ENCODE measurements at places on chromosomes 13 and 19.
A peak's percentile ranks its signal among the peaks of the same experiment; 100 is the strongest.

GRCh38 chr13:106133025-106133424 lies 402.4 kb downstream of the EFNB2 start:
- no peak for DNase-seq

DNA sequence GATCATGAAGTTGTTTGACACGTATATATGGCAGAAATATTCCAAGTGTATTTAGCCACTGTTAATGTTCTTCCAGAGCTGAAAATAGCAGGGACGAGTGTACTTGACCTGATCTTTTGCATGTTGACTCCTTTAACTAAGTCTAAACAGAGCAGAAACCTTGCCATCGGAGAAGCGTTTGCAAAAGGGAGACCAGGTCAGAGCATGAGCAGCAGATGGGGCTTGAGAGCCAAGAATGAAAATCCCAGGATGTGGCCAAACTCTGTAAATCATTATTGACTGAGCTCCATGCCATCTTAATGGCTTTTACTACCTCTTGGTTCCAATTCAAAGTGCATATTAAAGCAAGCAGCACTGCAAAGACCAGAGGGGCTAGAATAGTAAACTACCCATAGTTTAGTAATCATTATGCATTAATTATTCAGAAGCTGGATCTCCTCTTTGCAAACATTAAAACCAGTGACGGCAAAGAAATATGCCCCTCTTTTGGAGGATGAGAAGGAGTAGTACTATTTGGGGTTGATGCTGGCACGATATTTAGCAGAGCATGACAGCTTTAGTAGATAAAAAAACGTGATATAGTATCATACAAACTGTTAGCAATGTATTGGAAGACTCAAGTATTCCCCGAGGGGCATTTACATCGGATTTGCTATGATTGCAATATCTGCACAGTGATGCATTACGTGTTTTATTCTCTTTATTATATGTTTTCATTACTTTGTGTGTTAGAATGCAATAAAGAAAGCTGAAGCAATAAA lies 55.7 kb downstream of the FAM216B start:
- DNase-seq = no peak

DNA sequence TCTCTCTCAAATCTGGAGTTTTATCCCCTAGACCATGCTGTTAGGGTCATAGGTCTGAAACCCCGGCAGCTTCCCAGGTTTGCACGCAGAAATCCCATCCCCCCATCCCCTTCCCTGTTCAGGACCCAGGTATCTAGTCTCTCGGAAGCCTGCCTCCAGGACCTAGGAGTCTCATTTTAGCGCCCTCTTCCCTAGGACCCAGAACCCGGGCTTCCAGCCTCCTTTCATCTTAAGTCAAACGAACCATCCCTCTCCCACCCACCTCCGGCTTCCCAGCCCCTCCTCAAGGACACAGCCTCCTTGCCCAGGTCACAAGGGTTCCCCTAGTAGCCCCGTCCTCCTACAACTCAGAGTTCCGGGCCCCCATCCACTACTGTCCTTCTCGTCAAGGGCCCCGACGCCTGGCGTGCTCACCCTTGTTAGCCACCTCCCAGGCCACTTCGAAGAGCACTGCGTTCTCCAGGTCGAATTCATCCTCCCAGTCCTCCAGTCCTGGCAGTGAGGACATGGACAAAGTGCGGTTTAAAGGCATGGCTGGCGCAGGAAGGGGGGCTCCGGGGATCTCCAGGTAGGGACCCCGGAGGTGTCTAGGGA lies 431 bp downstream of the GYS1 start:
- DNase-seq = no peak

GRCh38 chr19:16542910-16543472 lies 754 bp upstream of the CHERP start:
- DNase-seq = no peak

GRCh38 chr13:109665240-109665639 lies 121.1 kb downstream of the IRS2 start:
- DNase-seq = no peak

DNA sequence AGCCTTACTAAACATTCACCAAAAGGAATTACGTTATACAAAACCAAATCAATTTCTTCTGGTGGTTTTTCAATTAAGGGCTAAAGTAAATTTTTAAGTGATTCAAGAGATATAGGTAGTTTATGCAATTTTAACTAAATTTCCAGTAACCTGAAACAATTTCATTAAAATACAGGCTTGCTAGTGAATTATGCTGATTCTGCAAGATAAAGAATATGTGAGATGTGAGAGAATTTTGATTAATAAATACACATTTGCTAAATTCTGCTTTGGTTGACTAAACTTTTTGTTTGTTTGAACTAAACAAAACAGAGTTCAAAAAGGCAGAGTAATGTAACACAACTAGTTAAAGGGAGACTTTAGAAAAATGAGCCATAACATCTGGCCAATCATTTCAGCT lies 27.1 kb downstream of the FGF14 start:
- no peak for DNase-seq

- DNase-seq = no peak
These were observed 14.0 kb upstream of the CELF5 start for GRCh38 chr19:3210347-3211017.

- DNase-seq = no peak
These were observed 60.3 kb downstream of the OLFM4 start for GRCh38 chr13:53088871-53089270.

DNA sequence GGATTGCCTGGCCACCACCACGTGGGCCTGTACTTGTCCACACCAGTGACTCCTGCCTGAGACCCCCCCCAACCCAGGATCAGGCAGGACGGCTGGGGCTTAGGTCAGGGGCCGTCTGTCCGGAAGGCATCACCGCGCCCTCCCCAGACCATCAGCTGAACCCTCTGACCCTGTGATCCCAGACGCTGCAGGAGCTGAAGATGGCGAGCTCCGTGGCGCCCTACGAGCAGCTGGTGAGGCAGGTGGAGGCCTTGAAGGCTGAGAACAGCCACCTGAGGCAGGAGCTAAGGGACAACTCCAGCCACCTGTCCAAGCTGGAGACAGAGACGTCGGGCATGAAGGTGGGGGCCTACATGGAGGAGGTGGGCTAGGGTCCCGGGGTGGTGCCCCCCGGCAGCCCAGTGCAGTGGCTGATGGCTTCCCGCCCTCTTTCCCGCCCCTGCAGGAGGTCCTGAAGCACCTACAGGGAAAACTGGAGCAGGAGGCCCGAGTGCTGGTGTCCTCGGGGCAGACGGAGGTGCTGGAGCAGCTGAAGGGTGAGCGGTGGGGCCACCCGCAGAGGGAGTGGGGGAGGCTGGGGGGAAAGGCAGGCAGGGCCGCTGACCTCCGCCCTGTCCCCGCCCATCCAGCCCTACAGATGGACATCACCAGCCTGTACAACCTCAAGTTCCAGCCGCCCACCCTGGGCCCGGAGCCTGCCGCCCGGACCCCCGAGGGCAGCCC lies 3.0 kb downstream of the APC2 start:
- DNase-seq = no peak

DNA sequence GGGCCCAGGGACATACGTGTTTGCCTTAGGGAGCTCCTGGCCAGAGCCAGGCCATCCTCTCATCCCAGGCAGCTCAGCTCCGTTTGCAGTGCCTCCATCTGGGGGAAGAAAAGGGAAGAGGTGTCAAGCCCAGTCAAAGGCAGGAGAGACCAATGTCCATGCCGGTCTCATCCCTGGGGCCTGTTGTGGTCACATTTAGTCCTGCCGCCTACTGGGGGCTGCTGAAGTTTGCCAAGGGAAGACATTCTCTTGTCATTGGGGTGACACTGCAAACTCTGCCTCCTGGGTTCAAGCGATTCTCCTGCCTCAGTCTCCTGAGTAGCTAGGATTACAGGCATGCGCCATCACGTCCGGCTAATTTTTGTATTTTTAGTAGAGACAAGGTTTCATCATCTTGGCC lies 195.2 kb downstream of the UQCRFS1 start:
- no peak for DNase-seq

DNA sequence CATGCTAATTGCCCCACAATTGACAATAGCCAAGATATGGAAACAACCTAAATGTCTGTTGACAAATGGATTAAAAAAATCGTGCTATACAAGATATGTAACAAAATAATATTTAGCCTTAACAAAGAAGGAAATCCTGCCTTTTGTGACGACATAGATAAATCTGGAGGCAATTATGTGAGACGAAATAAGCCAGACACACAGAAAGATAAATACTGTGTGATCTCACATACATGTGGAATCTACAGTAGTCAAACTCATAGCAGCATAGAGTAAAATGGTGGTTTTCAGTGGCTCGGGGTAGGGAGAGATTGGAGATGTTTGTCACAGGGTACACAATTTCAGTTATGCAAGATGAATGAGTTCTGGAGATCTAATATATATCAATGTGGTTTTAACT lies 895.8 kb downstream of the SLITRK6 start:
- DNase-seq = no peak

DNA sequence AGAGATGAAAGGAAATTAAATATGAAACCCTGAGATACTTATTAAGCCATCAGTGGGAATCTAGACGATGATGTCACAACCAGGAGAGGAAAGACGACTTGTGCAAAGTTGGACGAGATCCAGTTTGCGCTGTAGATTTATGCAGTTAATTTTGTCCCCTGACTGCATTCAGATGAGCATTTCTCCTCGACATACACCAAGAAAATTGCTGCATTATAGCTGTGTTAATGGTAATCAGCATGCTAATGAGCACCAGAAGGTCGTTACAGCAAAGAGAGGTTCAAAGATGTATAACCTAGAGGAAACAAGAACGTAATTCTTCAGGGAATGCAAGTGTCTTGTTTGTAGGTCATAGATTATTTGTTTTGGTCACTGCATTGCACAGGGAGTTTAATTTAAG lies 371.7 kb downstream of the RBM26 start:
- no peak for DNase-seq

DNA sequence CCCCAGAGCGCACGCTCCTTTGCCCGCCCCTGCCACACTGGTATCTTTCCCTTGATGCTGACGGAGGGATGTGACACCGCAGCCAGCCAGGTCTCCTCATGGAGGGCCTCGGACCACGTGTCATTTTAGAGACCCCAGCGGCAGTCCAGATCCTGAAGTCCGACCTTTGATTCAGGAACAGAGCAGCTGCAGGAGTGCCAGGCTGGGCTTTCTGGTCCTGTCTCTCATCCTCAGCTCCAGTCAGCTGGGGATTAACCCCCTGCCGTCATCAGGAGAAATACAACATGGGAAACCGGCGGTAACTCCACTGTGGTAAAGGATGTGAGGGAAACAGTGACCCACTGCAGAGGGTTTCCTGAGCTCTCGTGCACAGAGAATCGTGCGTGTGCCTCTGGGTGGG lies 140.6 kb downstream of the SIPA1L3 start:
- no peak for DNase-seq

DNA sequence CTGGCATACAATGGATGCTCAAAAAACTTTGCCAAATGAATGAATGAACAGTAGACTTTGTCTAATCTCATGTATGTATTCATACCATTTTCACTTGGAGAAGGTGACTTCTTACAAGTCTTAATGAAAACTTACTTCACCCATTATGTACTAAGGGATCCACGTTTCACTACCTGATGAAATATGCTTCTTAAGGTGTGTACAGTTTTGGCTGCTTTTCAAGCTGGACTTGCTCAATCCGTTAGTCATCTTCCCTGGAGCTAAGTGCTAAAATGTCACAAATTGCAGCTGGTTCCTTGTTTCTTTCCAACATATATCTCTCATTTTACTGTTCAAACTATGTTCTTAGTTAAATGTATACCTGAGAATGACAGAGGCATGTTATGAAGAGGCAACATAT lies 4.2 kb upstream of the CCNA1 start:
- DNase-seq = no peak

- DNase-seq = no peak
These were observed 23.9 kb upstream of the CXCL17 start for GRCh38 chr19:42466521-42467182.

- DNase-seq = no peak
These were observed 32.2 kb downstream of the MYO9B start for GRCh38 chr19:17107546-17108452.

DNA sequence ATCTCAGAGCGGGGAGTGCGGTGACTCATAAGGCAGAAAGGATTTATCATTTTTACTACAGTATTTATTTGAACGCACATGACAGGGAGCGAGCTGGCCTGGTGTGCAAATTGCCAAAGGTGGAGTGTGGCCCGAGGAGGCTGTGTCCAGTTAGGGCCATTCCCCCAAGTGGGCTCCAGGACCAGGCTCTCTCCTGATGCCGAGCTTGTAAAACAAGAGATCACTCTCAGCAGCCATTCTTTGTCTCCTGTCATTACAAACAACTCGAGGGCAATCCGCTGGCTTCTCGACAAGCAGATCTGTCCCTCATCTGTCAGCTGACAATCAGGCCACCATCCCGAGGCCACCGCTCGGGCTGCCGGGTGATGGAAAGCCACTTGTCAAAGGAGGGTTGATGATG lies 418.9 kb downstream of the ZNF536 start:
- no peak for DNase-seq

GRCh38 chr13:113176822-113177221 lies 18.4 kb downstream of the PROZ start:
- no peak for DNase-seq

GRCh38 chr19:53912653-53913052 lies 3.6 kb downstream of the CACNG7 start:
- DNase-seq = no peak

DNA sequence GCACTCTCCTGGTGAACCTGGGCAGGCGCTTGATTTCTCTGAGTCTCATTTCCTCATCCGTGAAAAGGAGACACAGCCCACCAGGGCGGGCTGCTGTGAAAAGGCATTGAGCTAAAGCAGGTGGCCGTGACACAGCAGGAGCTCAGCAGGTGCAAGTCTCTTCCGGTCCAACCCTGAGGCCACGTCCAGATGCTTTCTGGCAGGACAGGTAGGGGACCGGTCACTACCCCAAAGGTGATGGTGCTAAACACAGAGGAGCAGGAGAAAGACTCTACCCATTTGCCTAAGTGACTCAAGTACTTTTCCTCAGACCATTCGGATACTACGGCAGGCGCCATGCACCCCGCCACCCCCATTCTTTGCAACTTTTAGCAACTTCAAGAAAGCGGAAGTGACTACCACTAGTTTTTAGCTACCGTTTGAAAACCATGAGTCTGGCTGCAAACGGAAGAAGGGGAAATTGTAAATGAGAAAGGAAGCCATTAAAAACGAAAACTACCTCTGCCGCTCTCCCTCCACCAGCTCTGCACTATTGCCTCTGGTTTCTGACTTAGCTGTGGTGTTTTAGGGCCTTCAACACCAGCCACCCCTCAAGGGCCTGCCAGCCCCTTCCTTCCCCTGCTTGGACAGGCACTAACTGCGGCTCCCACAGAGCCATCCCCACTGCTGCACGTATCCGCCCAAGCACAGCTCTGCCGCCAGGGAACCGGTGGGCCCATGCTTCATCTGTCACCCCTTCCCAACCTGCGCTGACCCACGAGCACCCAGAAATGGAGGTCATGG lies 4.8 kb downstream of the PPP6R1 start:
- peak; percentile 20 for DNase-seq

DNA sequence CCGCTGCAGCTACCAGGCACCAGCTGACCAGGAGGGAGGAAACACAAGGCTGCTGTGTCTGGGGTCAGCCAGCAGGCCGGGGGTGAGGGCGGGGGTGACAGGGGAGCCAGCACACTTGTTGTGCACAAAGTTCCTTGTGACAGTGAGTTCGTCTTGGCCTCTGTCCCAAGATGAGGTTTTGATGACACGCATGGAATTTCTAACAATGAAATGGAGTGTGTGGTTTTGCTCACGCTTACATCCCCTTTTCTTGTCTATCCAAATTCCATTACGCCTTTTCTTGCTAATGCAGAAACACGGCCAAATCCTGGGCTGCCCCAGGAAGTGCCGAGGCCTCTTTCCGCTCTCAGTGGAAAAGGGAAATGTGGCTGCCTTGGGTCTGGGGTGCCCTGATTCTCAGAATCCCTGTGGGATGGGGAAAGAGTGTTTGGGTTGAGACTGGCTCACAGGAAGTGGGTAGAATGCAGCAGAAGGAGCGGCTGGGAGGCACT lies 73.8 kb downstream of the GADD45B start:
- no peak for DNase-seq

Measured in NCI-H1417 treated with DMSO at 0.1 percent for 48 hours (cell line).